Activated naive CD8-positive, alpha-beta T cell treated with anti-CD3 and anti-CD28 coated beads, Interleukin-2, amount 50 U/mL, for 24 hours (primary cell): ENCODE measurements at places on chromosomes 12 and 14.

GRCh38 chr12:124769163-124769530 lies 94.5 kb downstream of the SCARB1 start:
- DNase-seq = no peak

GRCh38 chr14:50758945-50759344 lies 72.0 kb downstream of the NIN start:
- DNase-seq = no peak

DNA sequence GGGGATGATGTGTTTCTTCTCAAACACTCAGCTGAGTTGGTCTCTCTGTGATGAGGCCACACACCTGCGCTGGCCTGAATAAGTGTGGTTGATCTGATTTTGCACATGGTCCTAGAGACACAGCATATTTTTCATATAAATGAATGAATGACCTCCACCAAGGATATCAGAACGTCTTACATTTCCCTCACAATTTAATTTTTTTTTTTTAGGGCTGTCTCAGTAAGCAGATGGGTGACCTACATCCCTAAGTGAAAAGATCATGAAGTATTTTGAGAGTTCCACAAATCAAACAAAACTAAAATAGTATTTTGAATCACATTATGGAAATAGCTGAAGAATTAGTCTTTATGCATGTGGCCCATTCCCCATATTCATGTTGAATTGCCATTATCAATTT lies 333.7 kb upstream of the TMTC1 start:
- no peak for DNase-seq

- no peak for DNase-seq
Observed at GRCh38 chr12:40727774-40728483, 35.7 kb downstream of the CNTN1 start.

DNA sequence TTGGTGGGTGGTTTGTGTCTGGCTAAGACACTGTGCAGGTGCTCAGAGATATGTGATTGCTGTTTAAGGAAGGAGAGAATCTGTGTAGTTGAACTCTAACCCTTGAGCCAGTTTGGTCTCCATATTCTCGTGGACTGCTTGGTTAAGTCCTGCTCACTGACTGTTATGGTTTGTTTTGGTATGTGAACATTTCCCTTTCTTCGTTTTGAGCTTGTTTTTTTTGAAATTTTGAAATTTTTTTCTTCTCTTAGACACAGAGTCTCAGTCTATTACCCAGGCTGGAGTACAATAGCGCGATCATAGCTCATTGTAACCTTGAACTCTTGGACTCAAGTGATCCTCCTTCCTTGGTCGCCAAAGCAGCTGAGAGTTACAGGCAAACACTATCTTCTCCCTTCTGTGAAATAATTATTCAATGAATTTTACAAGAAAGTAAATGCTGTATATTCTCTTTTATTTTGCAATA lies 40.0 kb downstream of the MIPOL1 start:
- no peak for DNase-seq

DNA sequence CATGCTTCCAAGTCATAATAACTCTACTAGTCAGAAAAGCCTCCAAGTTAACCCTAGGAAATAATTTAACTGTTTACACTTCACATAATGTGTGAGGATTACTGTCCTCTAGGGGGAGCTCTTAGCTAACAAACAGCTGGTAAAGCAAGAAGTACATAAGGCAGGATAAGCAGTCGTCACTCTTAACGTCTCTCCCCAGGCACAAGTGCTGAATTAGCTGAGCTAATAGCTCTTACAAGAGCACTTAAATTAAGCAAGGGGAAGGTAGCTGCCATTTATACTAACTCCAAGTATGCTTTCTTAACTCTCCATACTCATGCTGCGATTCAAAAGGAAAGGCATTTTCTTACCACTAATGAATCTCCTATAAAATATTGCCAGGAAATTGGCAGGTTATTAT lies 79.3 kb upstream of the TSPAN11 start:
- DNase-seq = peak; percentile 8

DNA sequence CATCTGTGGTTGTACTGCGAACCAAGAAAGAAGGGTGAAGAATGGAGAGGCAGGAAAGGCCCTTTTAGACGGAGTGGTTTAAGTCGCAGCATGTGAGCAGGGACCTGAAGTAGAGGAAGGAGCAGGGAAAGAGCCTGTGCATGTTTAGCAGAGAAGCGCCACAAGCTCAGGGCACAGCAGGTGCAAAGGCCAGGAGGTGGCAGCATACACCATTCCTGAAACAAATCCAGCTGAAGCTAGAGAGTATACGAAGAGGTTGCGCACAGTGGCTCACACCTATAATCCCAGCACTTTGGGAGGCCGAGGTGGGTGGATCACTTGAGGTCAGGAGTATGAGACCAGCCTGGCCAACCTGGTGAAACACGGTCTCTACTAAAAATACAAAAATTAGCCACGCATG lies 49.9 kb downstream of the HELB start:
- DNase-seq = no peak

DNA sequence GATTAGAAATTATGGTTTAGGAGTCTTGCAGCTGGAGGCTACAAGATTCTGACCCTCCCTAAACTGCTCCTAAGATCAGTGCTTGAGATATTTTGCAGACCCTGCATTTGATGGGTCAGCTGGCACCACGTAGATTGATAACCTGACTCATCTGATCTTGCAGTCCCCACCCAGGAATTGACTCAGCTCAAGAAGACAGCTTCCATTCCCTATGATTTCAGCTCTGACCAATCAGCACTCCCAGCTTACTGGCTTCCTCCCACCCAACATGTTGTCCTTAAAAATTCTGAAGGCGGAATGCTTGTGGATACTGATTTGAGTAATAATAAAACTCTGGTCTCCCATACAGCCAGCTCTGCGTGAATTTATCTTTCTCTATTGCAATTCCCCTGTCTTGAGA lies 23.2 kb upstream of the MTHFD1 start:
- no peak for DNase-seq

DNA sequence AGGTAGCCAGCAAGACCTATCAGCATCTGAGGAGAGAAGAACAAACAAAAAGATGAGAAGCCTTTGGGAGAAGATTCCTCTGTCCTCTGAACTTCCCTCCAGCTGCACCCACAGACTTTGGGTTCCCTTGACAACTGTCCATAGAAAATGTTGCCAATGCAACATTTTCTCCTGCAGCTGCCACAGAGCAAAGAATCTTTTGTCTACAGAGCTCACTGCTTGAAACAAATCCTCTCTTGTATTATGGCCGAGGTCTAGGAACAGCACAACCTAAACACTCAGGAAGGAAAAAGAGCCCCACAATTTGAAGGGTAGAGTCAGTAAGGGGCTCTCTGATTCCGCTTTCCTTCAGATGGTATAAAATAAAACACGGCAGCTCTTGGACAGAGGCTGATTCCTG lies 14.3 kb downstream of the POMT2 start:
- no peak for DNase-seq

- DNase-seq = no peak
Observed at GRCh38 chr14:104553166-104554087, 26.1 kb upstream of the C14orf180 start.

DNA sequence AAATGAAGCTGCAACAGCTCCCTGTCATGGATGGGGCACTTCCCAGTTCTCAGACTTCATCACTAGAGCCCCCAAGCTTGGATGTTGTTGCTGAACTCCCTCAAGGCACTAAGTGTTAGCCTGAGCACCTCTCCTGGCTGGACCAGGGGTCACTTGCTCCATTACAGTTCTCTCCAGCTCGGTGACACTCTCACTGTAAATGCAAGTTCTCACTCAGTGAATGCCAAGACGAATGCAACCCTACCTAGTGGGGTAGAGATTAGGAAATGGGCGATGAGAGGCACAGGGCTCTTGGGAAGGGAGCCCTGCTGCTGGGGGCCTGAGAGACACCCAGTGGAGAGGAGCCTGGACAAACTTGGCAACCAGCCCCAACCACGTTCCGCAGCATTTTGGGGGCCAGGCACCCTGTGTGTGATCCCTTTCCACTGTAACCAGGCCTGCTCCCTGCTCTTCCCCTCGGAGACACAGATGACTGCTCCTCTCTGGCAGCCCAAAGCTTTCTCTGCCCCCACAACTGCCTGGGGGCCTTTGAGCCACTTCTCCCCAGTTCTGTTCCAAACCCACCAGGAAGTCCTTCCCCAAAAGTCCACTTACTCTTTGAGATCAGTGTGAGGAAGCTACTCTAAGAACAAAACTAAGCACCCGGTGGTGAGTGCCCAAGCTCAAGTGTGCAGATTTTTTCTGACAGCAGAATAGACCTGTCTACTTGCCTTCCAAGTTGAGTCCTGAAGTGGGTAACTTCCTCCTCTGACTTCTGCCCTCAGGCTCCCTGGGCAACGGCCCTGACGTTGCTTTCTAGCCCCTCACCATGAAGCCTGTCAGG lies 8.0 kb upstream of the SELPLG start:
- DNase-seq = no peak

GRCh38 chr12:96323906-96324305 lies 76.3 kb downstream of the CDK17 start:
- no peak for DNase-seq

DNA sequence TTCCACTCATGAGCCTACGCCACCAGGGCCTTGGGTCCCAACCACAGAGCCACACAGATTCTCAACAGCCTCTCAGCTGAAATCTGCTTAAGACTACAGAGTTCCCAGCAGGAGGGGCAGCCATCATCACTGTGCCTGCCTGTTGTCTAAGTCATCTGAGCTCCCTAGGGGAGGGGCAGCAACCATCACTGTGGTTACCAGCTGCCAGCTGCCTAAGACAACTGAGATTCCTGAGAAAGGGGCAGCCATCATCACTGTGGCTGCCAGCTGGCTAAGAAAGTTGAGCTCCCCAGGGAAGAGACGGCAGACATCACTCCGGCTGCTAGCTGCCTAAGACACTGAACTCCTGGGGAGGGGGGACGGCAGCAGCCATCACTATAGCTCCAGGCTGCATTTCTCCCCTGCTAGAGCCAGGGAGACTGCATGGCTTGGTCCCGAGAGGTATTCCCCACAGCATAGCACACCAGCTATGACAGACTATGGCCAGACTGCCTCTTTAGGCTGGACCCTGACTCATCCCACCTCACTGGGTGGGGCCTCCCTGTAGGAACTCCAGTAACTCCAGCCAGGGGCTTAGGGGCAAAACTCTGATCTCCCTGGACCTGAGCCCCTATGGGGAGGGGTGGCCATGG lies 37.2 kb upstream of the C14orf132 start:
- DNase-seq = no peak

GRCh38 chr12:131971226-131971625 lies 21.5 kb downstream of the EP400 start:
- no peak for DNase-seq

GRCh38 chr12:12999271-12999958 lies 650 bp downstream of the HEBP1 start:
- no peak for DNase-seq

DNA sequence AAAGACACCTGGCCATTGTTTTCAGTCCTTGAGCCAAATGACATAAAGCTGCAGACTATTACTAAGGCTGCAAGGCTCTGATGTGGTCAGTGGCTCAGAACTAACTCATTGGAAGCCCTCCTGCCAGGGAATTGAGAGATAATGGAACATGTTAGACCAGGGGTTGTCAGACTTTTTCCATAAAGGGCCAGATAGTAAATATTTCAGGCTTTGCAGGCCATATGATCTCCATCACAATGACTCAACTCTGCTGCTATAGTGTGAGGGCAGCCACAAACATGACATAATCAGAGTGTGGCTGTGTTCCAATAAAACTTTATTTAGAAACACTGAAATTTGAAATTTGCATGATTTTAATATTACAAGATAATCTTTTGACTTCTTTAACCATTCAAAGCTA lies 140.3 kb downstream of the TMEM30B start:
- DNase-seq = no peak

DNA sequence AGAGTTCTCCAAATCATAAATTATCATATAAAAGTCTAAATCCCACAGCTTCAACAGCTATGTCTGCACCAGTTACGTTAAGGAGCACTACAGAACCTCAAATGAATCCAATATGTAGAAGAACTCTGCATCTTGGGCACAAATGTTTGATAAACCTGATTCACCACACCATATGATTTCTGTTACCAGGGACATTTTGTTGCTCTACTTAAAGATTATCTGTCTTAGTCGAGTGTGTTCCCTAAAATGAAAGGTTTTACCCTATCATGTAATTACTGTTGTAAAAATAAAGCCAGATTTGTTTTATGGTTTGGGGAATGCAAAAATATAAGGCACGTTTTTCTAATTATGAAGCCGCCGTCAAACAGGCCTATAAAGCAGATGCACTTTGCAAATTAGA lies 363.1 kb downstream of the EGLN3 start:
- no peak for DNase-seq

DNA sequence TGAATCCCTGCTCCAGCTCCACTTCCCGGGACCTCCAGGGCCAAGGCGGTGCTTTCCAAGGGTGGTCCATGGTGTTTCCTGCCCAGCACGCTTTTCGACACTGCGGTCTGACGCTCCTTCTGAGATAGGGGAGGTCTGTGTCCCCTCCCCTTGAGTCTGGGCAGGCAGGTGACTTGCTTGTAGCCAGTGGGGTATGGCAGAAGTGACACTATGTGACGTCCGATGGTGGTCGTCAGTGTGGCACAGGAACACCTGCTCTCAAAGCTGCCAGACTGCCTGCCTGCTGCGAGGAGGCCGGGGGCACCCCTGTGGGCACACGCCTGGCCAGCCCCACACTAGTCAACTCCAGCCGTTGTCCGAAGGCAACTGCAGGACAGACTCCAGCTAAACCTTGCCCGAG lies 16.0 kb upstream of the TRAF3 start:
- DNase-seq = no peak

DNA sequence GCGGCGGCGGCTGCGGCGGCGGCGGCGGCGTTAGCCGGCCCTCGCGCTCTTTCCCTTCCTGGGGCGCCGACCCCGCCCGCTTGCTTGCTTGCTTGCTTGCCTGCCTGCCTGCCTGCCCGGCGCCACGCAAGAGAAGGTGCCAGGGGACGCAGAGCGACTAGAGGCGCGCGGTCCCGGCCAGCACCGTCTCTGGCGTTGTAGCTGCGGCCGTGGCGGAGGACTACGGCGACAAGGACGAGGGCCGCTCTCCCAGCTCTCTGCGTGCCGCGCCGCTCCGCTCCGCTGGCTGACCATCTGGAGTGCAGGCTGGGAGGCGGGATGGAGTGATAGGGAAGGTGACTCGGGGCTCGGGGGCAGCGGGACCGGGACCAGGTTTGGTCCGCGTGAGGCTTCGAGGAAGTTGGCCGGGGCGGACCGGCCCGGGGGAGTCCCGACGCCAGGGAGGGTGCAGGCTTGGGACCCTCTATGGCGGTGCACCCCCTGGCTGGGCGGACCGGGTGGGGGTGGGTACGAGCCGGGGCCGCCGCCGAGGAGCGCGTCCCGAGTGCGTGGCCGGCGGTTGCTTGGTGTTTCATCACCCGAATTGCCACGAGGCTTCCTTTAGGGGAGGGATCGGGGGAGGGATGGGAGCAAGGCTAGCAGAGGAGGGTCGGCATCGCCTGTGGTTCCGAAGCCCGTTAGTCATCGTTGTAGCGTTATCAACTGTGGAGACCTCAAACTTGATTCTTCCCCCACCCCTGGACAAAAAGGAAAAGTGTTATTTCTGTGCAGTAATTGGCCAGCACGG lies 471 bp downstream of the XPOT start:
- peak; percentile 74 for DNase-seq

DNA sequence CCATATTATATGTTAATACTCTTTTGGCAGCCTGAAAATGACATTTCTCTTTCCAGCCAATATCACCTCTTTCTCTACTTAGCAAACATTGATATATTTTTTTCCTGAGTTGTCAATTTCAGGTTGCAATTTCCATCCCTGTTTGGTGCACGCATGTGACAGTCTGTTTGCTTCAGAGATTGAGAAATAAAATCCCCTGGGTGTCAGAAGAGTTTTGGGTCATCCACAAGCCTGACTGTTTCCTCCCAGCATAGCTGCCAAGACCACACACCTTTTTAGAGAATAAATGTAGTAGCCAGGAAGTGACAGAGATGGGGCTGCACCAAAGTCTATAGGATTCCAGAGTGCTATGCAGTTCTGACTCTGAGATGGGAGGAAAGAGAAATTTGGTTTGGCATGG lies 144.9 kb upstream of the NOS1 start:
- no peak for DNase-seq

GRCh38 chr14:76583174-76583573 lies 178.1 kb upstream of the VASH1 start:
- no peak for DNase-seq
